Chondrocyte (in vitro differentiated cells): ENCODE measurements at places on chromosomes 6 and 20.

GRCh38 chr6:151007076-151007475 is 141.6 kb downstream of the MTHFD1L start:
- no peaks in the 10 kb centered on the region for H3K27me3 ChIP-seq
- H3K4me3 ChIP-seq: no peak overlapping the region
- DNase-seq: no peak
- no peak overlapping the region for H3K27ac ChIP-seq
- peaks cover 32% of the 10 kb centered on the region for H3K4me1 ChIP-seq

GRCh38 chr20:61833807-61834610 is 231.7 kb downstream of the TAF4 start:
- H3K27me3 ChIP-seq: peaks cover 13% of the 10 kb centered on the region
- no peaks in the 10 kb centered on the region for H3K4me1 ChIP-seq
- H3K27ac ChIP-seq: no peak overlapping the region
- H3K36me3 ChIP-seq: no peaks in the 10 kb centered on the region

DNA sequence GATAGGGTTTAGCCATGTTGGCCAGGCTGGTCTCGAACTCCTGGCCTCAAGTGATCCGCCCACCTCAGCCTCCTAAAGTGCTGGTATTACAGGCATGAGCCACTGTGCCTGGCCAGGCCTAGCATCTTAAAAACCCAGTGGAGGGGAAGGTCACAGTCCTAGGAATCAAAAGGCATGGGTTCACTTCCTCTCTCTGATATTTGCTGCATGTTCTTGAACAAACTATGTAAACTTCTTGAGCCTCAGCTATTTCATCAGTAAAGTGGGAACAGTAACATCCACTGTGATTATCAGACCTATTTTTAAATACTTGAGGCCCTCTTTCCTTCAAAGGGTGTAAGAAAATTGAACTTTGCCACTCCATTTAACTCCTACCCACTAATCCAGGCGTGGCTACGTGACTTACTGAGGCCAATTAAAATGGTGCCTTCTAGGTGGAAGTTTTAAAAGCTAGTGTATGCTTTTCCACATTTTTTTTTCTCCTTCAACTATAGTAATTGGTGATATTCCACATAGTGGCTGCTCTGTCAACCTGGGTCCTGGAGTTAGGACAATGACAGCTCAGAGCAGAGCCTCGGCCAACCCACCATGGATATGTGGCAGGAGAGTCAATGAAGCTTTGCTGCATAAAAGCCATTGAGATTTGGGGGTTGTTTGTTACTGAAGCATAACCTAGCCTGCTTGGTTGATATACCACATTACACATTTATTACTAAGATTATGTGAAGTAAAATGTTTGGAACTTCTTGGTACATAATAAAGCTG is 32.2 kb upstream of the IER3 start:
- H3K4me1 ChIP-seq: peaks cover 61% of the 10 kb centered on the region
- H3K4me3 ChIP-seq: no peak overlapping the region
- H3K36me3 ChIP-seq: no peaks in the 10 kb centered on the region
- no peak overlapping the region for H3K27ac ChIP-seq
- no peak for DNase-seq
- H3K27me3 ChIP-seq: no peaks in the 10 kb centered on the region

GRCh38 chr20:25369971-25370370 is 20.7 kb downstream of the ABHD12 start:
- peaks cover 2% of the 10 kb centered on the region for H3K36me3 ChIP-seq
- no peak for DNase-seq
- H3K4me3 ChIP-seq: no peak overlapping the region
- H3K4me1 ChIP-seq: no peaks in the 10 kb centered on the region
- no peak overlapping the region for H3K27ac ChIP-seq

DNA sequence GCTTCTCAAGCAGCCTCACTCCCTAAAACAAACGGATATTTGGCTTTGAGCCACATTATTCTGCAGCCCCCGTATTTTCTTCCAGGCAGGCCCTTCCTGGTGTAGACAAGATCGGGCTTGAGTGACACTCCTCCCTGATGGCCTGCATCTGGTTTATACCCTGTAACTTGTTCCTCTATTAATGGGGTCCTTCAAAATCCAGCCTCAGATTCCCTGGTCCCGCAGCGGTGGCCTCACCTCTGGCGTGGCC is 375 bp upstream of the TMEM14C start:
- peaks cover 37% of the 10 kb centered on the region for H3K4me1 ChIP-seq
- H3K36me3 ChIP-seq: peaks cover 10% of the 10 kb centered on the region
- H3K4me3 ChIP-seq: peak overlapping the region; percentile 85
- no peaks in the 10 kb centered on the region for H3K27me3 ChIP-seq
- no peak for DNase-seq
- H3K27ac ChIP-seq: peak overlapping the region; percentile 98

DNA sequence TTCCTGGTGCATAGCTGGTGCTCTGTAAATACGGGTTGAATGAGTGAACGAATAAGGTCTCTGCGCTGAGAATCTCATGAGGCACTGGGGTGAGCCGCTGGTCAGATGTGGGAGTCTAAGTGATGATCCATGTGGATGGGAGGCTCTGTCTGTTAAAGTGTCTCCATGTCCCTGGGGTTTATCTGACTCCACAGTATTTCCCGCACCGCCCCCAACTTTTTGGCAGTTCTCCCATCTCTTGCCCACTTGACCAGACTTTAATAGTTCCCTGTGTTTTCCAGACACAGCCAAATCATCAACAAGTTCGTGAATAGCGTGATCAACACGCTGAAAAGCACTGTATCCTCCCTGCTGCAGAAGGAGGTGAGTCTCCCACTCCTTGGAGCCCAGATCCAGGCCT is 9.9 kb downstream of the BPIFA2 start:
- H3K27ac ChIP-seq: no peak overlapping the region
- no peaks in the 10 kb centered on the region for H3K4me1 ChIP-seq
- H3K4me3 ChIP-seq: no peak overlapping the region
- no peaks in the 10 kb centered on the region for H3K36me3 ChIP-seq
- DNase-seq: no peak

DNA sequence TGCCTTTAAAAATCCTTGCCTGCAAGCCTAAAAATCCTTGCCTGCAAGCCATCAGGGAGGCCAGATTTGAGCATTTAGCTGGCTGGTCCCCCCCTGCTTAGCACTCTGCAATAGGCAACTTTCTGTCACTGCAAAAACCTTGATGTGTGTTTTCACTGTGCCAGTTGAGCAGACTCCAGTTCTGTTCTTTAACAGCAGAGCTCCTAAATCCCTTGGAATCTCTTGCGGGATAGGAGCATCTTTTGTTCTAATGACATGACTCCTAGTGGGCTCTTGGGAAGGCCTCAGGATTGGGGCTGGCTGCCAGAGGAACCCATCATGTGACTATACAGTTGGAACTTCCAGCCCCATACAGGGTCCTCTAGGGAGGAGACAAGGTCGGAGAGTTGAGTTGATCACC is 50.4 kb downstream of the FAM184A start:
- H3K27ac ChIP-seq: no peak overlapping the region
- no peak overlapping the region for H3K4me3 ChIP-seq
- DNase-seq: no peak
- H3K27me3 ChIP-seq: no peaks in the 10 kb centered on the region
- H3K4me1 ChIP-seq: no peaks in the 10 kb centered on the region

GRCh38 chr20:48262466-48262865 is 477.2 kb upstream of the SULF2 start:
- H3K36me3 ChIP-seq: peaks cover 6% of the 10 kb centered on the region
- DNase-seq: no peak
- no peak overlapping the region for H3K4me3 ChIP-seq
- peaks cover 43% of the 10 kb centered on the region for H3K27me3 ChIP-seq
- H3K4me1 ChIP-seq: no peaks in the 10 kb centered on the region

DNA sequence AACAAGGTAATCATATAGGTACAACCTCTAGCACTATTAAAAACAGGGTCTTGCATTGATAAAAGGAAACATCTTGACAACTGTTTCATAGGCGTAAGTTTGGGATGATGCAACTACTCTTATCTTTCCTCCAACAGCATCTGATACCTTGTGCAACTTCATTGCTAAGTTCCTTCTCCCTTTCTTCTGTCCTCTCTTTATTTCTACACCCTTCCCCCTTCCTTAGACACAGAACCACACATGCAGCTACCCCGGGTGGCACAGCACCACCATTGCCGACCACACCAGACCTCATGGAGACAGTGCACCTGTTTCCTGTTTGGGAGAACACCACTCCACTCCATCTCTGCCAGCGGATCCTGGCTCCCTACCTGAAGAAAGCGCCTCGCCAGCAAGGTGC is 14.4 kb downstream of the MYB start:
- no peak overlapping the region for H3K4me3 ChIP-seq
- peaks cover 7% of the 10 kb centered on the region for H3K4me1 ChIP-seq
- no peaks in the 10 kb centered on the region for H3K27me3 ChIP-seq
- no peak for DNase-seq
- no peaks in the 10 kb centered on the region for H3K36me3 ChIP-seq

- no peak overlapping the region for H3K4me3 ChIP-seq
- no peaks in the 10 kb centered on the region for H3K27me3 ChIP-seq
- H3K27ac ChIP-seq: no peak overlapping the region
- H3K36me3 ChIP-seq: no peaks in the 10 kb centered on the region
- H3K4me1 ChIP-seq: peaks cover 28% of the 10 kb centered on the region
Observed at GRCh38 chr6:144194293-144194810, 44.0 kb downstream of the STX11 start.

DNA sequence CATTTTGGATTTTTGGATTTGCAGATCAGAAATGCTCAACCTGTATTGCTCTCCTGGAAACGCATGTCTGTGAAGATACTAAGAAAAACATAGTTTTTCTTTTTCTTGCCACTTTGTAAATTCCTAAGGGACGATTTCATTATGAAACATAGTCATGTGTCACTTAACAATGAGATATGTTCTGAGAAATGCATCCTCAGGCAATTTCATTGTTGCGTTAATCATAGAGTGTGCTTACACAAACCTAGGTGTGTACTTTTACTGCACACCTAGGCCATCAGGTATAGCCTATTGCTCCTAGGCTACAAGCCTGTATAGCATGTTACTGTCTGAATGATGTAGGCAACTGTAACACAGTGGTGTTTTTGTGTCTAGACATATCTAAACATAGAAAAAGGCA is 13.4 kb upstream of the THEMIS start:
- H3K27me3 ChIP-seq: peaks cover 6% of the 10 kb centered on the region
- no peak overlapping the region for H3K27ac ChIP-seq
- H3K4me1 ChIP-seq: no peaks in the 10 kb centered on the region
- no peak for DNase-seq
- H3K4me3 ChIP-seq: no peak overlapping the region

DNA sequence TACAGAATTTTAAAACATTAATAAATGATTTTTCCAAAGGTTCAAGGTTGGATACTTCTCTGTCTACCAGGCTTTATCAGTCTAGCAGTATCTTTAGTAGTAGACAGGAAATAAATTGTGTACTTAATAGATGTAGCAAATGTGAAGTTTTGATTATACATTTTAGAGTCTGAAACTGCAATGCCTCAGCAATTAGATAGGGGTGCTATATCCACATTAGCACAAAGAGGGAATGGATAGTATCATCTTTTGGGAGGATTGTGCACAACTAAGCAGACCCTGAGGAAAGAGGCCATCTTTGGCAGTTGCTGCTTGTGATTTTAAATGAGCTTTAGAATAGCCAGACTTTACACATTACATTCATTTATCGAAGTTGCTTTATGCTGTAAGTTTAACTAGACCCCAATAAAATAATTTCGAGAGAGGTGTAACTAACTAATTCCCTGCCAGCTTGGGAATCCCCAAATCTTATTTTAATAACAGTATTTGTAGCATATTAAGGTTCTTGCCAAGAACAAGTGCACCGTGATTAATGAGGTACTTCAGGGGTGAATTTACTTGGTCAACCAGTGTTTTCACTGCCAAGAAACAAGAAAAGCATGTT is 2.8 kb downstream of the KCNQ5 start:
- DNase-seq: no peak
- H3K27ac ChIP-seq: no peak overlapping the region
- H3K4me1 ChIP-seq: peaks cover 37% of the 10 kb centered on the region
- peaks cover 1% of the 10 kb centered on the region for H3K36me3 ChIP-seq

DNA sequence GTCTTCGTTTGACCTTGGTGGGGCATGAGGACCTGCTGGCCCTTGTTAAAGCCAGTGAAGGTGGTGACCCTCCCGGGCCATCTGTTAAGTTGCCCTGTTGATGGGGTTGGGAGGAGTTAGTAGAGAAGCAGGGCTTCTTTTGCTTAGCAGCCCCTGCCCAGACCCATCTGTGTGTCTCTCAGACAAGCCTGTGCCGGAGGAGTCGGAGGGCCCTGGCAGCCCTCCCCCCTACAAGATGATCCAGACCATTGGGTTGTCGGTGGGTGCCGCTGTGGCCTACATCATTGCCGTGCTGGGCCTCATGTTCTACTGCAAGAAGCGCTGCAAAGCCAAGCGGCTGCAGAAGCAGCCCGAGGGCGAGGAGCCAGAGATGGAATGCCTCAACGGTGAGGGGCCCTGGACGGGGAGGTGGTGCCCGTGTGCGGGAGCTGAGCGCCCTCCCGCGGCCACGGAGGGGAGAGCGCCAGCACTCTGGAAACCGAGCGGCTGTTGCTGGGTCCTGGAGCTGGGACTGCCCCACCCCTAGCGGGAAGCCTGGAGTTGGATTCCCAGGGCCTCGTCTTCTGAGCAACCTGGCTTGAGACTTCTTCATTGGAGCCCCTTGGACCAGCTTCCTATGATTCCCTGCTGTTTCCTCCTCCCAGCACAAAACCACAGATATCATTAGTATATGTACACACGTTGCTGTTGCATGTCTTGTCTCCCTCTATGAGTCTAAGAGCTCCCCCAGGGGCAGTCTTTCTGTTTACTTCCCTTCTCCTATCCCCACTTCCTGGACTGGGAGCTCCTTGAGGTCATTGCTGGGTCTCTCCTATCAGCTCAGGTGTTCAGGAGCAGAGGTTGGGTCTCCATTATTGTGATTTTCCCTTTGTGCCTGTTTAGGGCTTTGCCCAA is 27.6 kb upstream of the SRF start:
- H3K4me1 ChIP-seq: peaks cover 14% of the 10 kb centered on the region
- H3K36me3 ChIP-seq: peaks cover 18% of the 10 kb centered on the region
- no peak for DNase-seq
- H3K27me3 ChIP-seq: no peaks in the 10 kb centered on the region
- no peak overlapping the region for H3K4me3 ChIP-seq

- H3K4me1 ChIP-seq: peaks cover 35% of the 10 kb centered on the region
- H3K4me3 ChIP-seq: peak overlapping the region; percentile 87
- no peaks in the 10 kb centered on the region for H3K27me3 ChIP-seq
- no peak for DNase-seq
- H3K27ac ChIP-seq: peak overlapping the region; percentile 13
Observed at GRCh38 chr6:116513224-116513875, 1.9 kb downstream of the CALHM5 start.
